ENCODE measurements at places on chromosomes 13 and 19.

DNA sequence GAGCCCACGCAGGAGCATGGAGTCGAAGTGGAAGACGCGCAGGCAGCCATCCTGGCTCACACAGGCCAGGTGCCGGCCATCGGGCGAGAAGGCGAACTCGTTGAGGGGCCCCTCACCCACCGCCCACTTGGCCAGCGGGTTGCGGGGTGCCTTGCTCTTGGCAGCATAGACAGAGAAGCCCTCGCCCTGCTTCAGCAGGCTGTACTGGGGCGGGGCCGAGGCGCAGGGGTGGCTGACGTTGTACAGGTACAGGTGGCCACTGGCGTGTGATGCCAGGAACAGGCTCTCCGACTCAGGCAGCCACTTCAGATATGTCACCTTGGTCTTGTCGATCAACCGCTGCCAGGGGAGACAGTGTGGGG is 4.2 kb upstream of the DMPK start:
- DNase-seq = no peak

DNA sequence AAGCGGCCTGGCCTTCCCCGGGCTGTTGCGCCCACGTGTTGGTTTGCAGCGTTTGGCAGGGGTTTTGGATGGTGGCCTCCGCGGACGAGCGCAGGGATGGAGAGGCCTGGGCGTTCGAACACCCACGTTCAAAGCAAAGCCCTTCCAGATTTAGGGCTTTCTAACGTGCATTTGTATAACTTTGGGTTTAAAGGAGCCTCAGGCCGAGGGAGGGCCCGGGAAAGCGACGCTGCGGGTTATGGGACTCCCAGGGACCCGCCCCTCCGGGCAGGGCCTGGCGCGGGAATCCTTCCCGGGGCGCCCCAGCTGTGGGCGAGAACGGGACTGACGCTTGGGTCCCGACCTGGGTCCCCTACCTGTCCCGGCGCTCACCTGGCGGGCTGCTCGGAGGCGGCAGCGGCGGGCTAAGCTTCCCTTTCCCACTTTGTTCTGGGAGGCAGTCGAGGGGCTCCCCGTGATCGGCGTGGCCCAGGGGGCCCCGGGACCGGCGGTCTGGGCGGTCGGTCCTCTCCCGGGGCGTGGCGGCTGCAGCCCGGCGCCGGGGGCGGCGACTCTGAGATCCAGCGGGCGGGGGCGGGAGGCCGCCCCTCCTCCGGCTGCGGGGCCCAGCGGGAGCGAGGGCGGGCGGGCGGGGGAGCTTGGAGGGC is at the start of gene FBXO17:
Gene FBXO17, minus strand, starts transcription at position 529 of the 647 bp plus-strand sequence. CDS start 25,423 bp downstream, outside the sequence.
- peak; percentile 74 for DNase-seq

DNA sequence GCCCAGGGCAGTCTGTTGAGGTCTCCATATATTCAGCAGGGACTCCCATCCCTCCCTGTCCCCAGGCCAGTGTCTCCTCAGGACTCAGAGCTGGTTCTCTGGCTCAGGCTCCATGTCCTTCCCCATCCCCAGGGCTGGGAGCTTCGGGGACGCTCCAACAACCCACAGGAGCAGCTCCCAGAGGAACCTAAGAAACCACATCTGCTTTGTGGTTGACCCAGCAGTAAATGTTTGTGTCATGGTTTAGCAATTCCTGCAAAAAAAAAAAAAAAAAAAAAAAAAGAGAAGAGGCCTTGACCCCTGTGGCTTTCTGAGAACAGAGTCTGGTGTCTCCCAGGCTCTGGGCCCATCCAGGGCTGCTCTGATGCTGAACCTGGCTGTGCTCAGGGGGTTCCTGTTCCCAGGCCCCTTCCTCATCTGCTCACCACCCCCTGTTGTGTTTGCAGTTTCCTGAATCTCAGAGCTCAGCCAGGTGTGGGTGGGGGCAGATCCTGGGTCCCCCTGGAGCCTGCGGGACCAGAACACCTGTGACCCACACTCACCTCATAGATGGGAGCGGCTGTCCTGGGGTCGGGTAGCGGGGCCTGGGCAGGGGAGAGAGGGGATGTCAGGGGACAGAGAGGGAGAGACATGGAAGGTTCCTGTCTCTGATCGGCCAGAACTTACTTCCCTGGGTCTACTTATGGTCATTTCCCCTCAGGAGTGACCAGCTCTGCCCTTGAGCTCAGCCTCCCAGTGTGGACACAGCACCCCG is 25.2 kb upstream of the CEACAM1 start:
- DNase-seq = no peak

- DNase-seq = no peak
These were observed 5.7 kb downstream of the FBL start for GRCh38 chr19:39840492-39840891.

DNA sequence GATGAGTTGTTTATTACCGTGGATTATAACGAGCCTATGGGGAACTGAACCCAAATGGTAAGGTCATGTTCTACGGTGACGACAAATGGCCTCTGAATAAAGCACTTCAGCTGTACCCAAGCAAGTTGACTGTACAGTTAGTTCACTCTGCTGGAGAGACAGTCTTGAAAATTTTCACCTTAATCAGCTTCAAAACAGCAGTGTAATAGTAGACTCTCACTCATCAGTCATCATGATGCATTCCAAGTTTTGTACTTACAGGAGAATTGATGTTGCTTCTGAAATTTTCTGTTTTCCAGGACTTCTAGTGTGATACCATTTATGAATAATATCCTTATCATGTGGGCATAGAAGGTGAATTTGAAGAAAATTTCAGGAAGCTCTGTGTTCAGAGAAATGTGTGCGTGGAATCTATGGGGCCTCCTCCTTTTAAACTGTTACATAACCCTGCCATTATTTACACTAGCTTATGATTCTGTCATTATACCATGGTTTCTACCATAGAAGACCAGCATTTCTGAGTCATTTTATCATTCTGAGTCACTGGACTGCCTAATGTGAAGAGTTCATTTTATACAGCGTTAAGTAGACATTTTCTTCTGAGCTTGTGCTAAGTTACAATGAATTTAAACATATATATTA is 96.9 kb downstream of the WDFY2 start:
- no peak for DNase-seq

DNA sequence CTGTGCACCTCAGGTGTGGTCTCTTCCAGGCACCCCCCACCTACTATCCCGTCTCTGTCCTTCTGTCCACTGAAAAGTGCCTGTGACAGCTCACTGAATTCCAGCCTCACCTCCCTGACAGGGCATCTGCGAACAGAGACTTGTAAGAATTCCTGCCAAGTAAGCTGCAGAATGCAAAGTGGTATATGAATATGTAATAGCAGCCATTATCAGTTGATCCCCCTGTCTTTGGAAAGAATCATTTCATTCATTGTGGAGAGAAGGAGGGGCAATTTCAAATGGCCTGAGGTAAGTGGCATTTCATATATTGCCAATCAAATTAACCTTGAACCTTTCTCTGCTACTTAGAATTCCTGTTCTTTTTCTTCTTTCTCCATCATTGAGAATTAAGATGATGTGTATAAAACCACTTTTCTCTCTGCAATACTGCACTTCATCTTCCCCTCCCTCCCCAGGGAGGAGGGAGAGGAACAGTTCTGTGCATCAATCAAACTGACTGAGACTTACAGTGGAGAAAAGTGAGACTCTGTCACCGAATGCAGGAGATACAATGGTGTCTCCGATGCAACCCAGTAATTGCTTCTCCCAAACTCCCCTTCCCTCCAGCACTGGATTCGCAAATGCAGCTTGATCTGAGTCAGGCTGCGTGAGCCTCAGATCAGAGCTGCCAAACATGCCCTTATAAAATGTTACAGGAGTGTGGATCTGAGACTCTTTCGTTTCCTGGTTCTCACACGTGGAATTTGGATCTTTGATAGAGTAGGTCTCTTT is 91.7 kb downstream of the SLC10A2 start:
- no peak for DNase-seq

DNA sequence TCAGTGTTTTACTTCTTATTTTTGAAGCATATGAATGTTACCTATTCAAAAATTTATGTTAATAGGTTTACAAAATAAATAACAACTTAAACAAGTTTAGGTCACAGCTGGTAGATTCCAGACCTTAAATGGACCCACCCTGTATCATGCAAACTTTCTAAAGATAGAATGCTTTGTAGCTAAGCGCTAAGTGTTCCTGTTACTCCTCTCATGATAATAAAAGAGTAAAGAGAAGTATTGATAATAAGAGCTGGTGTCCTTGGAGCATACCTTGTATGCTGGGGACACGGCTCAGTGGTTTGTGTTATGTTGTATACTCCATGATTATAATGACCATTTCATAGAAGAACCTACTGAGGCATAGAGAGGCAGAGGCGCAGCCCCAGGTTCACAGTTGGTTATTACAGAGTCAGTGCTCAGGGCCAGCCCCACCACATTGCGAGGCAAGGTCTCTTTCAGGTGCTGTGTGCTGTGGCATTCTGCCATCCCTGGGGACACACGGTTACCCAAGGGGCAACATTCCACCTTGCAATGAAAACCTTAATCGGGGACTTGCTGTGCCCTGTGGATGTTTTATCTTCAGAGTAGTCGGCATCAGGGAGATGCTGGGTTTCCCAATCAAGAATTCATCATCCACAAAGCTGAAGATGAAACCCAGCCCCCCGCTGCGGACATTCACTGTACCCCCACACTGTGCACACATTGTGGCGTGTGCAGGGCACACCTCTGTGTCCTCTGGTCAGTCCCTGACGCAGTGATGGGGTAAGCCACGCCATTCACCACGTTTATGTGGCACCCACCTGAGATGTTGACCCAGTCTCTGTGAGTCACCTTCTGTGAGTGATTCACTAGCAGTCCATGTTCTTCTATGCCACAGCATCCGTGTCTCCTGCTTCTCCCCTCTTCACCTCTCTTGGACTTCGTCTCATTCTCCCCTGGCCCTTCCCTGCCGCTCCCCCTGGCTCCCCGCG is 186.7 kb downstream of the COL4A1 start:
- DNase-seq = no peak
